ENCODE measurements at places on chromosomes 12 and 14. TPM values are rescaled to one million over a fixed set of nuclear protein-coding genes. Genes with fewer than 3 reads are reported as not detected.

The ART4 gene
- total RNA-seq = 66.6 TPM

The TESPA1 gene
- 0.28 TPM for total RNA-seq

The ACOT6 gene
- total RNA-seq = not detected

The HECTD1 gene
- 82.6 TPM for total RNA-seq

The EMP1 gene
- total RNA-seq = 1,389 TPM
